ENCODE measurements at places on chromosomes 2 and 18.
A peak's percentile ranks its signal among the peaks of the same experiment; 100 is the strongest.

DNA sequence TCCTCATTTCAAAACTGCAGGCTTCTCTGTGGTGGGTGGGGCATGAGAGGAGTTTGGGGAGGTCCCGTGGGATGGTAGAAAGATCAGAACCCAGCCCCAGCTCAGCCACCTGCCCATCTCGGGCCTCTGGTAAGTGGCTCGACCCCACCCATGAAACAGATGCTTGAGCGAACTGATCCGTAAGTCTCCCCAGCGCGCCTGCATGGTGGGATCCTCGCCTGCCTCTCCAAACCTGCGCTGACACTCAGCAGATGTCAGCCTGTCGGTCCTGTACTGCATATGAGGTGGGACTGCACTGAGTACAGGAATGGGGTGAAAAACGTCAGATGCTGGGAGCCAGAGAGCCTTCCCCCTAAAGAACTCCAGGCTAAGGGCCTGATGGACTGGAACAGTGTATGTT lies 15.9 kb upstream of the RPL31 start:
- no peak for DNase-seq

GRCh38 chr2:10338270-10339188 lies 35.8 kb downstream of the HPCAL1 start:
- no peak for DNase-seq

- no peak for DNase-seq
Observed at GRCh38 chr18:48477348-48477747, 61.5 kb upstream of the CTIF start.

GRCh38 chr2:9095690-9096089 lies 92.2 kb upstream of the MBOAT2 start:
- DNase-seq: no peak

DNA sequence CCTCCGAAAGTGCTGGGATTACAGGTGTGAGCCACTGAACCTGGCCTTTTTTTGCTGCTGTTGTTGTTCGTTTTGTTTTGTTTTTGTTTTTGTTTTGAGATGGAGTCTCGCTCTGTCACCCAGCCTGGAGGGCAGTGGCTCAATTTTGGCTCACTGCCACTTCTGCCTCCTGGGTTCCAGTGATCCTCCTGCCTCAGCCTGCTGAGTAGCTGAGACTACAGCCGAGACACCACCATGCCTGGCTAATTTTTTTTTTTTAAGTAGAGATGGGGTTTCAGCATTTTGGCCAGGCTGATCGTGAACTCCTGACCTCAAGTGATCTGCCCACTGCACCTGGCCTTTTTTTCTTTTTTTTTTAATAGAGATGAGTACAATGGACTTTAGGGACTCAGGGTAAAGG lies 22.0 kb downstream of the TMEM127 start:
- DNase-seq: no peak

DNA sequence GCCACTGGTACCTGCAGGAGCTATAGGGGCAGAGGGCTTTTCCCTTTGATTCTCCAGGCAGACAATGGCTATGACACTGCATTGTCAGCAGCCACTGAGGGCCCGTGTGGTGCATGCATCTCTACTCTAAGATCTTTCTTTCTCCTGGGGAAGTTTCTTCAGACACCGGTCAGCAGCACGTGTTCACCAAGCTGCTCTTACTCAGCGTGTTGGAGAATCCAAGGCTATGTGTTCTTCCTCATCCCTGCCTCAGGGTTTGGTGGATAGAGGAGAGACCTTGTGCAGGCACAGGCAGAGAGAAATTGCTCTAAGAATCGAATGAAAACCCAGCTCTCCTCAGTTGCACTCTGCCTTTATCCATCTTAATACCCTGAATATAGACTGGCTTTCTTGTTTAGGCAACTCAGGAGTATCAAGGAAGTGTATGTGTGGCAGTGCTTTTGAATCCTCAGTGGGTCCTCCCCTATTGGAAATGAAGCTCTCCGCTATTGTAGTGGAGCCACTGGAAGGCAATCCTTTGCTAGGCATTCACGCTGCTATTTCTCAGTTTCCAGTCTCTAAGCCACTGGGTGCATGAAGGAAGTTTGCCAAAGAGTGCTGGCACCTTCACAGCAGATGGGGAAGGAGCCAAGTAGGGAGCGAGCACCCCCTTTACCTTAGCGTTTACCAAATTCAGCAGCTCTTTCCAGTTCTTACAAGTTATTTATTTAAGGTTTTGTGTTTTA lies 86.9 kb upstream of the EML6 start:
- no peak for DNase-seq

GRCh38 chr18:63788447-63789096 lies 13.4 kb downstream of the SERPINB7 start:
- DNase-seq: peak; percentile 14

DNA sequence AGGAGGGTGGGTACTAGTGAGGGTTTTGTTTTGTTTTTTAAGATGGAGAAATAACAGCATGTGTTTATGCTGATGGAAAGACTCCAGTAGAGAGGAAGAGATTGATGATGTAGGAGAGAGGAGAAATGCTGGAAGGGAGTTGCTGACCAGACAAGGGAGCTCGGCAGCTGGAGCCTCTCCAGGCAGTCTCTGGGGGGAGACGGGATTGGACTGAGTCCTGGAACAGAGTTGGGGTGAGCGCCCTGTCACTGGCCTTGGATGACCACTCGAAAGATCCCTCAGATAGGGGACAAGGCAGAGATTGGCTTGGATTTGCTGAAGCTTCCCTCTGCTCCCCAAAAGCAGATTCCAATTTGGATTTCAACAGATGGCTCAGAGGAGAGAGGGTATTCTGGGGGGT lies 197.7 kb downstream of the NAPG start:
- DNase-seq: no peak

- DNase-seq: no peak
Observed at GRCh38 chr18:37222354-37222998, 343.1 kb downstream of the CELF4 start.

- no peak for DNase-seq
Observed at GRCh38 chr18:59996370-59996966, 96.7 kb downstream of the PMAIP1 start.

DNA sequence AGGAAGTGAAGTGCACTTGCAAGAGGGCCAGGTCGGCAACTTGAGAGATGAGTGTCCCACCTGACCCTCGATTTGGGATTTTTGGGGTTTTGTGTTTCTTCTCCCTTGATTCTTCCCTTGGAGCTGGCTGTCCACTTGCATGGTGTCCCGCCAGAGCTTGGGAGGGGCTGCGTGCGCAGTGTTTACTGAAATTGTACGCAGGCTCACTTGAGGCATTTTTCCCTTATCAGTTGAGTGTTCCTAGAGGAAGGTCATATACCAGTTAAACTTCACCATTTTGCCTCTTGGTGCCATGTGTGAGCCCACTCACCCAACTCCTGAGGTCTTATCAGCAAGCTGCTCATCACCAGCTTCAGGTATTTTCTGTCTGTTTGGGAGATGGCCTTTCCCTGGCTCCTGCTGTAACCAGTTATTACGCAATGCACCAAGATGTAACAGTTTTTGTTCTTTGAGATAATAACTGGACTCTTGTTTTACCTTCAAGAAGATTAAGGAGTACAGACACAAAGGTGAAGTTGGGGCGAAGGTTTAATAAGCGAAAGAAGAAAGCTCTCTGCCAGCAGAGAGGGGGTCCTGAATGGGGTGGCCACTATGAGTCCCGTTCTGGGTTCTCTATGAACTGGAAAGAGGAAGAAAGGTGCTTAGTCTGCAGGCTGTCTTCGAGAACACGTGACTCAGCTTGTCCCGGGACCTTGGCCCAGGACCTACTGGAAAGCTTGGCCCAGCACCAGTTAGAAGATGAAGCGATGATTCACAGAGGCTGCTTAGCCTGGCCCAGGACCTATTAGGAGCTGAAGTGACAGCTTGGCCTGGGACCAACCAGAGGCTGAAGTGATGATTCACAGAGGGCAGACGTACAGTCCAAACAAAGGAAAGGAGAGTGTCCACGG lies 21.5 kb upstream of the TXNL4A start:
- no peak for DNase-seq

DNA sequence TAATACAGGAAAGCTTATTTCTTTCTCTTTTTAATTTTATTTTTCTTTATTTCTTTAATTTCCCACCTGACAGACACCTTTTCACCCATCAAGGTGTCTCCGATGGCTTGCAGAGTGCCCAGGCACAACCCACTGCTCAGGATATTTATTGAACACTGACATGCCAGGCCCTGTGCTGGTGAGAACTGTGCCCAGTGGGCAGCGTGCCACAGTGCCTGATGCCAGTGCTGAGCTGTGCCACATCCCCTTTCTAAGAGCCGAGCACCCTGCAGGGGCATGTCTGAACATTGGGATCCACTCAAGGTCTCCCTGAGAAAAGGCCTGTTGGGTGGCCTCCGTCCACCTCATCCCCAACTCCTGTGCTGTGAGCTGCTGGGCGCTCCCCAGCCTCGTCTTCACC lies 158.6 kb upstream of the RAB6C start:
- DNase-seq: no peak

GRCh38 chr2:232981767-232982360 lies 31.2 kb downstream of the NGEF start:
- no peak for DNase-seq

GRCh38 chr2:105604938-105605337 lies 139.8 kb upstream of the NCK2 start:
- DNase-seq: no peak

DNA sequence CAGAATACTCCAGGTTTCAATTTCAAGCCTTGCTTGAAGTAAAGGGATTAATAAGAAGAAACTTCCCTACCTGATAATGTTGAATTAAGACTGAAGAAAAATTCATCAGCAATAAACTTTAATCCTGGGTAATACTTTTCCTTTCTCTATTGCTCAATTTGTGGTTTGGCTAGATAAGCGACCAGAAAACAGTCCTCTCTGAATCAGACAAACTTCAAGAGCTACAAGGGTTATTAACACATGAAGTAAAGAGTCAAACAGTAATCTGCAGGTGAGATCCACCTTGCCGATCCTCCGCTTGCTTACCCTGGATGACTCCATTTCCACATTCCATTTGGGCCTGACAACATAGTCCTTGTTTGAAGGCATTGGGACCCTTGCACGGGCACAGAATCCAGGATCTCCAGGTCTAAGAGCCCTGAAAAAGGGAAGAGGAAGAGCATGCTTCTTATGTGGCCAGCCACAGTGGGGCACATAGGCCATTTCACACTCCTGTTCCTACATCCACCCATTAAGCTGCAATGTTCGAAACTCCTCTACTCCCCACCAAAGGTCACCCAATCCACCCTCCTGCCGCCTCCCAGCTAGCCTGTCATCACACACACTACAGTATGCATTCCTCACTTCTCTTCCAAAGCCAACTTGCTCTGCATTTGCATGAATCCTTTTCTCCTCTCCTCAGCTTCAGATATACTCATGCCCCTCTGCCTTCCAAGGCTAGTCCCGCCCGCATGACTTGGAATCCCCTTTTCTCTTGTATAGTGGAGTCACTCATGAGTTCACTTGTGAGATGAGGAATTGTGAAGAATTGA lies 39.8 kb downstream of the IWS1 start:
- DNase-seq: no peak

DNA sequence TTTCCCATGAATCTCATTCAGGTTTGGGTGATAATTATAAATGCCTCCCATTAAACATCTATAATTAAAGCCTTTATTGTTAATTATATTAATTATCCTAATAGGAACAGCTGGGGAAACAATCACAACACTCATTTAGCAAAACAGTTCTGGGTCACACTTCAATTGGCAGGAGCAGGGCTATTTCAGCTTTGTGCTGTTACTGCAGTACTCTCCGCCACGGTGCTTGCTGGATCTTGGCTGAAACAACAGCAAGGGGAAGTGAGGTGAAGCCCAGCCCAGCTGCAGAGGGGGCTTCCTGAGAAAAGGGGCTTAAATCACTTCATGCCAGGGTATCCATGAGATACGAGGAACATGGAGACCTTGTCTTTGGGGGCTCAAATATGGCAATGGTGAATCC lies 79.5 kb upstream of the SOX11 start:
- no peak for DNase-seq

DNA sequence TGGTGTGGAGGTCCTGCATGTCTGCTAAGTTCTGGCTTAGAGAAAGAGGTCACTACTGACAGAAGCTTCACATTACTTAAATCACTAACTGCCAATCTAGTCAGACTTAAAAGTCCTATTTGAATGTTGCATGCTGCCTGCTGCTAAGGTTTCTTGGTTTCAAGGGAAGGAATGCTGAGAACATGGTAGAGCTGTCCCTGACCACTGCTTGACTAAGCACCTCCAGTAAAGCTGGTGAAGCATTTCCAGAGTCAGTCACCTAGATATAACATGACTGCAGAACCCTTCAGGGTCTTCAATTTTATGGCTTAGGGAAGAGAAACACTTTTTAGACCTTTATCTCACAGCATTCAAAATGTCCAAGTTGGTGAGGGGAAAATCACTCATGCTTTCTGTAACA lies 2178.3 kb upstream of the PIK3C3 start:
- no peak for DNase-seq

DNA sequence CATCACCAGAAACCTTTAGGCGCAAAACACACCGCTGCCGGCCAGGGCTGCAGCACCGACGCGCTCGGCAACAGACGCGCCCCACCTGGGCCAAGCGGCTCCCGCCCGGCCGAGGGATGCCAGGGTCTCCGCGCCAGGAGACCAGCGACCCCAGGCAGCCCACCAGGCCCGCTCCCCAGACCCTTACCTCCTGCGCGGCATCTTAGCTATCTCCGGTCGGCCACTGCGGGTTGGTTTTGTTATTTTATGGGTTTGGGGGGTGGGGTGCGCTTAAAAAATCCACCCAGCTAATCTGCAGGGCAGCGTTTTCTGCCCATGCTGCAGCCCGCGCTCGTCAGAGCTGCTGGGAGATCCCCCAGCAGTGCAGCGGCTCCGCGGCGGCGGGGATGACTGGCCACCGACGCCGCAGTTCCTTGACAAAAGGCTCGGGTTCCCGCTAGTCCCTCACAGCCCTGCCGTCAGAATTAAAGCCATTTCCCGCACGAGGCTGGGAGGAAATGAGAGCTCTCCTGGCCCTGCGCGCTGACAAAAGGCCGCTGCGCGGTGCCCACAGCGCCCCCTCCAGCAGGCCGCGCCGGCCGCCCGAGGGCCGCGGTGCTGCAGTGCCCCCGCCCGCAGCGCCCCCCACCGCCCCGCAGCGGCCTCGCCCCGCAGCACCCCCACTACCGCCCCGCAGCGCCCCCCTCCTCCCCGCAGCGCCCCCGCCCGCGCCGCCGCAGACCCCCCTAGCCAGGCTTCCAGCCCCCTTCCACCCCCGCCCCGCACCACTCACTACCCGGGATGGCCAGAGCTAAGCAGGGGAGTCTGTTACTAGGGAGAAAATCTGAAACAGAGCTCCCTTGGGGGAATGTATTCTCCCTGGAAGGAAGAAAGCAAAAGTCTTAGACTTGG lies at the start of gene ADD2:
Gene ADD2, minus strand, starts transcription at position 502 of the 891 bp plus-strand sequence. CDS start 61,792 bp downstream, outside the sequence.
- peak; percentile 18 for DNase-seq

DNA sequence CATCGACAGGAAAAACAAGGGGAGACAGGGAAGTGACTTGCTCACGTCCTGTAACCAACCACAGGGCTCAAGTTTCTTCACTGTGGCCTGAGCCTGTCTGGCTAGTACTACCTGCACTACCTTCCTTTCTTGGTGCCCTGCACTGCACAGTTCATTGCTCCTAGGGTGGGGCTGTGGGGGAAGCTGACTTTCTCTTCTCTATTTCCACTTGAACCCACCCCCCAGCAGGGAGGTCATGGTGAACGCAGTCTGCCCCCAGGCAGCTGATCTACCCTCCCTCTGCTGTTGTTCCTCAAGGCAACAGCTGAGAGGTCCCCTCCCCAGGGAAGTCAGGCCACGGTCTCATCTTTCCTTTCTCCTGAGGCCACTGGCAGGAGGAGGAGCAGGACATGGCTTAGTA lies 532.1 kb downstream of the SOX11 start:
- no peak for DNase-seq

GRCh38 chr2:28312307-28313219 lies 80.1 kb upstream of the FOSL2 start:
- no peak for DNase-seq

- no peak for DNase-seq
Observed at GRCh38 chr2:161269111-161269510, 39.1 kb upstream of the PSMD14 start.
